Activated CD8-positive, alpha-beta memory T cell treated with anti-CD3 and anti-CD28 coated beads for 1 hour (primary cell): ENCODE measurements at places on chromosomes 2 and 18.

GRCh38 chr2:17805717-17806363 is 10.4 kb upstream of the MSGN1 start:
- DNase-seq: no peak

DNA sequence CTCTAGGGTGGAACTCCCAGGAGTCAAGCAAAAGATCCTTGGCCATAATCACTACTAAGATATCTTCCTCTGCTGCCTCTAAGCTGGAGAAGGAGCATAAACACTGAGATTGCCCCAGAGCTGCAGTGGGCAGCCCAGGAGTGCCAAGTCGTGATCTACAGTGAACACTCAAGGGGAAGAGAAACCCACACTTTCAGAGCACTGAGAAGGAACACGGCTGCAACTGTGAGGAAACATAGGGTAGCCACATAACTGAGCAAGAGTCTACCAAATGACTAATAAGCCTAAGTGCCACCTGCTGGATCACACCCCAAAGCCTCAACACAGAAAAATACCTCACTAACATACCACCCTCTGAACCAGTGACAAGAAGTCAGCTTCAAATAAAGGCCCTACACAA is 79.6 kb upstream of the RAB12 start:
- DNase-seq: no peak

- DNase-seq: no peak
Measured at GRCh38 chr2:218010984-218011652, 8.3 kb upstream of the TNS1 start.

- DNase-seq: no peak
Measured at GRCh38 chr18:68660354-68661183, 54.3 kb downstream of the TMX3 start.

DNA sequence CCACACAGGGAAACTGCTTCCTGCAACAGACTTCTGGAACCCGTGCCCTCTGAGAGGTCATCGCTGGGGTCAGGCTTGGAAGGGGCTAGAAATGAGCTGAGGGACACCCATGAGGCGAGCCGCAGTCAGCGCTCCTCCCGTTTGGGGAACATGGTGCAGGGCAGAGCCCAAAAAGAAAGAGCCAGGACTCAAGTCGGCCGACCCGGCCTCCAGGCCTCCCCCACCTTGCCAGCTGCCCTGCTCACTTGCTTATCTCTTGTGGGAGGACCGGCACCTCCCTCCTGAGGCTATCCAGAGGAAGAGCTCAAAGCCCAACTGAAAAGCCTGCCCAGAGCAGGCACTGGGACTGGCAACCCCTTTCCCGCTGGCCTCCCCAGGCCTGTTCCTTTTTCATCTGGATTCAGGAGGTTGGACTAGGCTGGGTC is 43.6 kb downstream of the SCTR start:
- DNase-seq: no peak

DNA sequence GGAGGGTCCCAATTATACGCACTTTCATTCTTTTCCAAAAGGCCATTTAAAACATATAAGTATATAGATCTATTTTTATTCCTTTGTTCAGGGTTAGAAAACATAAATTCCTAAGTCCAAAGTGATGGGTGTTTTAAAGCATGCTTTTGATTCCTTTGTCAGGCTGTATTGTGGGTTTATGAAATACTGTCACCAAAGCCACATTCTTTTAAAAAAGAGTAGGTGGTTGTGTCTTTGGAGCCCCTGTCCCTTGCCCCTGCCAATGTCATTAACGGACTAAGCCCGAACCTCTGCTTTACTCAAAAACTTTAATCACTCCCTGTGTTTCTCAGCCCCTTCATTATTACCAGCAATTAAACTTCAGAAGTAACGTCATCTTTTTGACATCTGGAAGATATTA is 104.9 kb upstream of the APCDD1 start:
- no peak for DNase-seq

GRCh38 chr18:70578480-70578879 is 289.6 kb downstream of the SOCS6 start:
- DNase-seq: no peak

GRCh38 chr2:241816431-241817121 is 7.6 kb downstream of the NEU4 start:
- no peak for DNase-seq

- no peak for DNase-seq
Measured at GRCh38 chr2:12381543-12382325, 335.0 kb upstream of the TRIB2 start.

GRCh38 chr2:187438455-187438854 is 9.6 kb downstream of the CALCRL start:
- DNase-seq: no peak

DNA sequence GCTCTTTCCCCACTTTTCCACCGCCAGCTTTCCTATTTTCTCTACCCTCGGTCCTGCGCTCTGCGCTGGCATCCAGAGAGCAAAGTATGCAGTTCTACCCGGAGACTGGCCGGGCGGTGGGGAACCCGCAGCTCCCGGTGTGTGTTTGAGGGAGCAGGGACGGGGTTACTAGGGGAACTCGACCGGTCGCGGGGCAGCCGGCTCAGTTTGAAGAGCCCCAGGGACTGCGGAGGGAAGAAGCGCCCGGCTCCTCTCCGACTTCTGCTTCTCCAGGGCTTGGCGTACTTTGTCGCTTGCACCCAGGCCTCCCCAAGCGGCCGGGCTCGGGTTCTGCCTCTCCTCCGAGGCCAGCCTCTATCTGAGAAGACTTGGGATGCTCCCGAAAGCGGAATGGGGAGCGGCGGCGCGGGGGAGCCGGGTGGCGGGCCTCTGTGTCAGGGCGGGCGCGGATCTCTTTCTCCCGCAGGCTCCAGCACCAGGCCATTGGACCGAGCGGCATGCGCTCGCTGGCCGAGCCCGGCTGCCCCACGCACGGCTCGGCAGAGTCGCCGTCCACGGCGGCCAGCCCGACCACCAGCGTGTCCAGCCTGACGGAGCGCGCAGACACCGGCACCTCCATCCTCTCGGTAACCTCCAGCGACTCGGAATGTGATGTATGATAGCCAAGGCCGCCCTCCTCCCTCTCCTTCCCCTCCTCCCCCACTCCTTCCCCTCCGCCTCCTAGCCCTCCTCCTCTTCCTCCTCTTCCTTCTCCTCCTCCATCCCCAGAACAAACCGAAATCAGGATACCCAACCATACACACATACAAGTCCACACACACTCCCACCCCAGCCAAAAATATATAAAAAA is 2.8 kb downstream of the SIX3 start:
- no peak for DNase-seq

DNA sequence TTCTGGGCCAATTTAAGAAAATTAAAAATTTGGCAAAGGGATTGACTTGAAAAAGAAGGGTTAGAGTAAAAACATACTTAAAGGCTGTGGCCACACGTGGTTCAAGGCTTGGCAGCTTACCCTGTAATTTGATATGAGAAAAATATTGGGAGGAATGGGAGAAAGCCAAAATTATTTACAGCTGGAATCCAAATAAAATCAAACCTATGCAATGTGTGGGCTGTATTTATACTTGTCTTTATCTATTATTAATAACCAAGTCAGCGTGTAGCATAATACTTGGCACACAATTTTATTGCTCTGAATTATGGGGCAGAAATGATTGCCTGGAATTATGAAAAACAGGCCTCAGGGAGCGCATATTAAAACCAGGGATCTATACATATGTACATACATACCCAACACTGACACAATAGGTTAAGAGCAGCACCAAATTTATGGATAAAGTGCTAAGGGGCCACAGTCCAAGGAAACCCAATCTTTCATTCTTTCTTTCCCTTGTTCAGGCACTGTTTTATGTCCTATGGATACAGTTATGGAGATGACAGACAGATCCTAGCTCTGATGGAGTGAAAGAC is 35.6 kb downstream of the FAM124B start:
- DNase-seq: no peak

DNA sequence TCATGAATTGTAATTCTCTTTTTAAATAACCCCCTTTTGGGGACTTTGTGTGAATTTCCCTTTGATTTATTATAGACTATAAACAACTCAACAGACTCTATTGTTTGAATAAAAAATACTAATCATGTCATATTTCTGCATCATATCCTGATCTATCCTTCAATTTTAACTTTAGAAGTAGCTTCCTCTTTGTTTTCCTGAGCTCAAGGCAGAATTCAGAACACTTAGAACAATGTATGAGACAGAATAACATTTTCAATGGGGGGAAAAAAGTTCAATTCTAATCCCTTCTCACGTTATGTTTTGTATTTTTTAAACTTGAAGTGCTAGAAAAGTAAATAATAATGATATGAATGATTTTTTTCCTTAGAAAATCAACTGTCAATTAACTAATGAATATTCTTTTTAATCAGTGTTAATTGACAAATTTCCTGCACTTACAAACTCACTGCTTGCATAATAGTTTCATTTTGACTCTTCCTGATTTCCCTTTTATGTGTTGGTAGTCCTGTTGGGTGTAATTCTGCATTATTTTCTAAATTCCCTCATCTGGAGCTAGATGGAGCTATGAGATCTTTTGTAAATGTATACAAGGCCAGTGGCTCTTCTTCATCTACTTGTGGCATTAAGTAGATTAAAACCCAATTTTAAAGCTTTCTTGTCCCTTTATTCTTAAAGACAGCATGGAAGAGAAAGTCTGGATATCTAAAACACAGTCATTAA is 326.1 kb downstream of the PARD3B start:
- no peak for DNase-seq

DNA sequence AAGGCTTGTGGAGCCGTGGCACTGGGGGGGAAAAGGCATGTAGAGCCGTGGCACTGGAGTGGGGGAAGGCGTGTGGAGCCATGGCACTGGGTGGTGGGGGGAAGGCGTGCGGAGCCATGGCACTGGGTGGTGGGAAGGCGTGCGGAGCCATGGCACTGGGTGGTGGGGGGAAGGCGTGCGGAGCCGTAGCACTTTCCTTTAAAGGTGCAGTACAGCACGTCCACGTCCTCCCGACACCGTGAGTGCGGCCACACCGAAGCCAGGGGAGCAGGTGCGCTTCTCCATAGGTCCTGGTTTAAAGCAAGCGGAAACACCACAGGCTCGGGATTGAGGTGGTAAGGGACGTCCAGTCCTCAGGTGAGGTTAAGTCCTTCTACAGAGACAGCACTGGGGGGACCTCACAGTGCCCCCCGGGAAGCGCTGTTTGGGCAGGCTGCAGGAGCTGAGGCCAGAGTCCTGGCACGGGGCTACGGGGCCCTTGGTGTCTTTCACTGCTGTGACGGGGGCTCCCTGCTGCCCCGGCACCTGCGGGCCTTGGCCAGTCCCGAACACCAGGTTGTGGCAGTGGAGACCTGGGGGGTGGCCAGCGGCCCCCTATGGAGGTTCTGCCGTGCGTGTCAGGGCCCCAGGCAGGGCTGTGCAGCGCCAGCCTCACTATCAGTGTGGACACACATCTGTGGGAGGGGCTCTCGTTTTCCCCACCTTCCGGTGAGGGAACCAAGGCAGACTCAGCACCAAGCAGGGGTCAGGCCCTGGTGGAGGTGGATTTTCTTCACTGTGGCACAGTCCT is 93.0 kb upstream of the CTDP1 start:
- DNase-seq: no peak

DNA sequence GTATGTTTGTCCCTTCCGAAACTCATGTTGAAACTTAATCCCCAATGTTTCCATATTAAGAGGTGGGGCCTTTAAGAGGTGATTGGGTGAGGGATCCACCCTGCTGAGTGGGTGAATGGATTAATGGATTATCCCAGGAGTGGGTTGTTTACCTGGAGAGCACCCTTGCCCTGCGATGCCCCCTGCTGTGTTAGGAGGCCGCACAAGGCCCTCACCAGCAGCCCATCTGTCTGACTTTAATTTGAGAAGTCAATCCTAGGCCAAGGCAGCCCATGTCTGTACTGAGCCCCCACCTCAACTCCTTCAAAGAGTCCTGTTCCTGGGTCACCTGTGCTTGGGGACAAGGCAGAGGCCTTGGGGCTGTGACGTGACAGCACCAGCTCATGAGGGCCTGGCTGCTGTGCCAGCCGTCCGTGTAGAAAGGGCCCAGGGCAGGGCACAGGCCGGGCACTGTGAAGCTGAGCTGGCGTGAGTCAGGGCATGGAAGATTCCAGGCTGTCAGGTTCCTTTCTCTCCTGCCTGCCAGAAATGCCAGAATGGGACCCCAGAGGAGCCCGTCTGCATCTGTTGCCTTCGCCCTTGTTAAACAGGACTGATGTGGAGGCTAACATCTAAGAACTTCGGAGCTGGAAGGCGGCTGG is 21.3 kb upstream of the TAF1B start:
- DNase-seq: no peak

- DNase-seq: no peak
Measured at GRCh38 chr2:187470698-187471097, 22.6 kb upstream of the CALCRL start.

DNA sequence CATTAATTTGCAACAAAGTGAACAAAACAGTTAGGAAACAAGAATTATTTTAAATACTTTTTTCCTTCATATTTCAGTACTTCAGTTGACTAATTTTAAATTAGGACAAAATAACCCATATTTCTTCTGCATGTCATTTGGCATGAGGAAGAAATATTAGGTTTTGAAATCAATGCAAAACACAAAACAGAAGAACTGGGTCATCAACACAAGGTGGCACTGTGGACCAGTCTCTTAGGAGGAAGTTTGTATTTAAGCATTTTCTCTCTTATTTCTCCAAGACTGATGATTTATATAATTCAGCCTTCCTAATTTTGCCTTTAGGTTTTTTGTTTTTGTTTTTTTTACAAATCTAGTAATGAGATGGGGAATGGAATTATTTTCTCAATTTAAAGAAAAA is 352.8 kb upstream of the KCNH7 start:
- no peak for DNase-seq

- DNase-seq: no peak
Measured at GRCh38 chr2:224310943-224311625, 90.8 kb downstream of the FAM124B start.

- DNase-seq: no peak
Measured at GRCh38 chr2:236916181-236916580, 169.5 kb upstream of the COPS8 start.

GRCh38 chr2:119487434-119488244 is 36.6 kb downstream of the SCTR start:
- no peak for DNase-seq

- no peak for DNase-seq
Measured at GRCh38 chr2:186535861-186536260, 49.8 kb downstream of the ZC3H15 start.

- DNase-seq: no peak
Measured at GRCh38 chr2:167943897-167944296, 303.5 kb downstream of the STK39 start.
